Posterior cingulate gyrus (tissue), 11 donors: ENCODE measurements at places on chromosomes 11 and 22.

DNA sequence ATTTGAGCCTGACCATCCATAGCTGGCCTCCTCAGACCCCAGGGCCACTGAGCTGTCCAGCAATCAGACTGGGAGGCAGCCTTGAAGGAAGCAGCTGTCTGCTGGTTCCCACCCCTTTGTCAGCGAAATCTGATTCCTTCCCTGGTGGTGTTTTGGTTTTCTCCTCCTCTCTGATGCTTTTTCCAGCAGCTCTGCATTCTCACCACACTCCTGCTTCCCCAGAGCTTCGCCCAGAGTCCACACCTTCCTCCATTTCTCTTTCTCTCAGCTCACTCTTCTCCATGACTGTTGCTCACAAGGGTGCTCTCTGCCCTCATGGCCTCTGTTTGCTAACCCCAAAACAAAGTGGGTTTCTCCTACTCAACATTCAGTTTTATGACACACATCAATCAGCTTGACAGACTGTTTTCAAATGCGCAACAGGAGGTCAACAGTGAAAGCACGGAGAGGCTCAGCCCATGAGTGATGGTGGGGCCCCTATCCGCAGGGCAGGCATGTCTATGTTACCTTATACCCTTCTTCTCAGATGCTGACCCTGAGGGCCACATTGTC is 130.6 kb upstream of the MTNR1B start:
- no peak for DNase-seq

DNA sequence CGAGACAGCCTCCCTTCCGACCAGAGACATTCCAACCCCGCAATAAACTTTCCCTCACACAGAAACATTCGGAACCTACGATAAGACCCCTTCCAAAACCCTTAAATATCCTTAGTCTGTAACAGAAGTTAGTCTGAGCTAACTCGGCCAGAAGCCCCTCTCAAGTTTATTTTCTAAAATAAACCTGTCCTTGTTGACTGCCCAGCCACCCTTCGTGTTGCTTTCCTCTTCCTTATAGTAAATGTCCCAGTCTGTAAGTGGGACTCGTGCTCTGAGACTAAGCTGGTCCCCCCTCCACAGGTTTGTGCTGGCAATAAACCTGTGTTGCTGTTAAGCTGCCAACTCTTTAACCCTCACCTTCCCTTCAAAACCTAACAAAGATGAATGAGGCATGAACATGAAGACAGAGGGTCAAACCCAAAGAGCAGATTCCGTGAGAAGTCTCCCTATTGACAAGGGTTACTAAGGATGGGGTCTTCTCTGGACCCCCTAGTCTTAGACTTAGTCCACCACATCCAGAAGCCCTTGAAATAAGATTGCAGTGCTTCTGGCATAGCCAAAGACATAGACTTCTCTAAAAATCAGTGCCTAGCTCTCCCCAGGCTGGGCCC is 18.2 kb downstream of the MIF start:
- no peak for DNase-seq

DNA sequence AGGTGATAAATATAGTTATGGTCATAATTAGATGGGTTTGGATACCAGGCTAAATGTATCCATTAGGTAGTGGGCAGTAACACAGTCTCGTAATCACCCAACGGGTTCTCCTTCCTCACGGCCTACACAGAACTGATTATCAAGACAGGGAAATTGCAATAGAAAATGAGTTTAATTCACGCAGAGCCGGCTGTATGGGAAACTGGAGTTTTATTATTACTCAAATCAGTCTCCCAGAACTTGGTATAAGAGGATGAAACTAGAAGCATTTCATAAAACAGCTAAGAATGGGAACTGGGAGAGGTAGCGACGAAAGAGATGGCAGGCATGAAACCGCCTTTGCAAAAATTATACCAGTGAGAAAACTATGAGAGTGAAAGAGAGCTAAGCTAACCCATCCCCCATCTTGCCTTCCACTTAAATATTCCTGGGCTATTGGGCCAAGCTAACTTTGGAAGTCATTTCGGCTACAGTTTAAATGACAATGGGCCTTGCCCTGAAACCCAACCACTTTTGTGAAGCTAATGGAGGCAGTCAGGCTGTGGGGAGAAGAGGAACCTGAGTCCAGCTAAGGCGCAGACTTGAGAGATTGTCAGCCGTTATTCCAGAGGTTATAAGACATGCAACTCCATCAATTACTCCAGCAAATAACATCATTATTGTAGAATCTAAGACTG is 29.6 kb downstream of the CTSC start:
- no peak for DNase-seq

DNA sequence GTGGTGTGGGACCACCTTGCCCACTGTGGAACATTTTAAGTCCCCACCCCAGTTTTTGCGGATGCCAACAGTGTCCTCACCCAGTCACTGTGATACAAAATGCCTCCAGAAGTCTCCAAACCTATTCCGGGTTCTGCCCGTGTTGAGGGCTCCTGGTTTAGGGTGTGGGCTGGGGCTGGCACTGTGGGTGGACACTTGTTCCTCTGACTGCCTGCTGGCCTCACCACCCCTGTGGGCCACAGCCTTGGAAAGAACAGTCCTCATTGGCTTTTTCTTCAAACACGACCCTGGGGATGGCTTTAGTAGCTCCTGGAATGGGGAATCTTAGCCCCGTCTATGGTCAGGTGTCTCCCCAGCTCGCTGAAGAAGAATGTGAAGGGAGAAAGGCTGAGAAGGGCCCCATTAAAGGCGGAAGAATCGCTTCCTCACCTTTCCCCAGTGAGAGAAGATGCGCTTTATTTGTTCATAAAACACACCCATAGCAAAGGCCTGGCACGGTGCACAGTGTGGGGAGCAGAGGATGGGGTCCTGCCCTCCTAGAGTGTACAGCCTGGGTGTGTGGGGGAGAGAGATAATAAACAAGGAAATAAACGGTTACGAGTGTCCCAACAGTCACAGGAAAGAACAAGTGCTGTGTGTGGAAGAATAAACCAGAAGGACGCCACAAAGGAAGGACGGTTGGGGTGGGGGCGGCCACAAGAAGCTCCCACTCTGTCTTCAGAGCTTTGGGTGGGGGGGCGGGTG is 91.6 kb upstream of the SLC22A12 start:
- no peak for DNase-seq

GRCh38 chr22:39481054-39481453 is 21.0 kb upstream of the MIEF1 start:
- DNase-seq, result no peak

GRCh38 chr11:26420331-26420730 is 88.4 kb downstream of the ANO3 start:
- no peak for DNase-seq

- no peak for DNase-seq
These were observed 49.4 kb downstream of the PTPRJ start for GRCh38 chr11:48029681-48030290.

- no peak for DNase-seq
These were observed 14.5 kb upstream of the CLMP start for GRCh38 chr11:123209591-123209990.

GRCh38 chr11:32279672-32280071 is 155.7 kb downstream of the WT1 start:
- no peak for DNase-seq

GRCh38 chr11:130077671-130078070 is 8.0 kb downstream of the APLP2 start:
- no peak for DNase-seq

- DNase-seq, result no peak
These were observed 2.9 kb downstream of the MICAL2 start for GRCh38 chr11:12113294-12113693.

GRCh38 chr11:81658722-81659121 is 1074.9 kb downstream of the FAM181B start:
- no peak for DNase-seq

- no peak for DNase-seq
These were observed 10.3 kb upstream of the PNPLA5 start for GRCh38 chr22:43901976-43902643.

- DNase-seq, result no peak
These were observed 37.3 kb upstream of the MYH9 start for GRCh38 chr22:36424901-36425579.

DNA sequence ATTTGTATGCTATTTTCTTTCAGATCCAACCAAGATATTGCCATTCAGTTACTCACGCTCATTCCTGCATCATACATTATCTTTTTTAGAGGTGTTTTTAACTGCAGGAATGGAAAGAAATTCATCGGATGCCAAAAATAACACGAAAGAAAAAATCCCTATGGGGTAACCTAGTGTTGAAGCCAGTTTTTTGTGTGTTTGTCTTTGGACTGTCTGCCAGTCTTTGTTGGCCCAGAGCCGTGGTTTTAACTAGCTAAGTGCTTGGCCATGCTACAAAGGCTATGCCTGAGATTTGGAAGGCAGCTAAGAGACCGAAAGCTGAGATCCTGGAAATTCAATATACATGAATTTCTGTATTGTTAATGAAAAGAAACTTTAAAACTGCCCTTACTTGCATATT is 309.8 kb upstream of the CNTN5 start:
- DNase-seq, result no peak

GRCh38 chr11:117921456-117921855 is 7.7 kb downstream of the TMPRSS13 start:
- DNase-seq, result no peak
